ENCODE measurements at places on chromosomes 2 and 18.

DNA sequence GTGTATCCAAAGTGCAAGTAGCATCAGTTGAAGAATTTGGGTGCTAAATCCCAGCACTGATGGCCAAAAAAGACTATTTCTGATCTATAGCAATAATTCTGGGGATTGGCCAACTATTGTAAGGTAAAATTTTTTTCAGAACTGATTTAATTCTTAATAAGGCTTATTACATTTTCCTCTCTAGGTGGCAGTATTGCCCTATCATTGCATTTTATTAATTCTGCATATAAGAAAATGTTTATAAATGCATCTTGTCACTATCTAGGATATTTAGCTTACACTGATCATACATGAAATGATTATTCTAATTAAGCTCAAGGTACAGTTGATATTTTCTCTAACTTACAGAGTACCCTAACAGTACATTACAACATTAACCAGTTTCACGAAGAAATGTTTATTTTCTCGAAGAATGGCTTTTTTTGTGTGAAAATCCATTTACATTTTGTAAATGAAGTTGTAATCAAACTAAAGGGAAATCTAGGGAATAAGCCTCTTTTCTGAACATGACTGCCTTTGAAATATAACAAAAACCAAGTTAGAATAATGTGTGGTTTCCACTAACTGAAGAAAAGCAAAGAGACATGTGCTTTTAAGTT, 11.0 kb downstream of the TTN start:
- peak; percentile 76 for DNase-seq

- DNase-seq = no peak
Measured at GRCh38 chr2:198322275-198322674, 517.9 kb downstream of the PLCL1 start.

DNA sequence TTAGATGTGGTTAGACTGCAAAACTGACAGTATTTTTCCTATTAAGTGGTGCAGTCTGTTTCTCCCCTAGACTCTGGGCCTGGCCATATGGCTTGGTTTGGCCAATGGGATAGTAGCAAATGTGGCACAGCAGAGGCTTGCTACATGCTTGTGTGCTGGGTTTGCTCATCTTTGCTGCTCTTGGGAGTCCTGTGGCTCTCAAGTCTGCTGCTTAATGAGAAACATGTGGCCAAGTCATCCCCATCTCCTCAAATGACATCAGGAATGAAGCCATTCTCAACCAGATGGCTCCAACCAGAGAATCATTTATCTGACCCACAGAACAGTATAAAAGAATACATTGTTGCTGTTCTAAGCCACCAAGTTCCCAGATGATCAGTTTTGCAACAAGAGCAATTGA, 57.1 kb upstream of the PAX3 start:
- no peak for DNase-seq

GRCh38 chr2:196994764-196995163, 68.3 kb upstream of the PGAP1 start:
- DNase-seq = no peak

GRCh38 chr2:9638532-9638931, 7.7 kb upstream of the YWHAQ start:
- DNase-seq = no peak

- no peak for DNase-seq
Measured at GRCh38 chr2:240968731-240969624, 29.4 kb upstream of the SNED1 start.

- DNase-seq = no peak
Measured at GRCh38 chr2:3344897-3345296, 32.7 kb downstream of the EIPR1 start.

DNA sequence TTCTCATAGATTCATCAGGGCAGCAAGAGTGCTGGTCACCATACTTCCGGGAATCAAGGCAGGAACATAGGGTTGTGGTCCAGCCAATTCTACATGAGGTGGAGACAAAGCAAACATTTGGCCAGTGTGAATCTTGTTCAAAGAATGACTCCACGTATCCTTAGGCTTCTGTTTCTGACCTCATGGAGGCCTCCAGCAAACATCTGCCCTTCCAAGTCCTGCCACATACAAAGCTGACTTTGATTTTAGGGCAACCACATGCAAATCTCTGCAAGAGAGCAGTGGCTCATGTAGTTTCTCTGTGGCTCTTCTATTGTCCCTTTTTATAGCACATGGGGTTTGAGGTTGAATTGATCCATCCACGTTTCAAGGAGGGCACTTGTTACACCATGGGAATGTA, 132.1 kb upstream of the MMADHC start:
- no peak for DNase-seq

DNA sequence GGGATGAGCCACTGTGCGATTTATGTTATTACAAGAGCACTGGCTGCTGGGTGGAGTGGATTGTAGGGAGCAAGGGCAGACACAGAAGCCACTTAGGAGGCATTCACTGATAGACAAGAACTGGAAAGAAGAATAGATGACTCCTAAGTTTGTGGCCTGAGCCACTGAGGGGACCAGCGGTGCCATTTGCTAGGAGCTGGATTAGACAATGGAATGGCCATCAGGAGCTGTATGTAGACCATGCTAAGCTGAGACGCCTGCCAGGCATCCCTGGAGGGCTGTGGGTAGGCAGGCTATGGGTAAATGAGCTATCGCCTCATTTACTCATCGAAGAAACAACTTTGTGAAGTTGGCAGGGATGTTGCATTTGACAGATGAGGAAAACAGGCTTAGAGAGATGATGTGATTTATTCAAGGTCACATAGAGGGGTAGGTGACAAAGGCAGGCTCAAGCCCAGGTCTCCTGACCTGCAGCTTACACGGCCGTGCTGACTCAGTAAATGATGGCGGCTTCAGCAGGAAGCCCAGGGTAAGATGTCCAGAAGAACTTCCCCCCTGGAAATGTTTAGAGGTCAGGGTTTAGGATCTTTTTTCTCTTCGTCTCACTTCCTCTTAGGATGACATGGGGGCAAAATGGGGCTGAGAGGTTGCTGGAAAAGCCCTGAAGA, 2.8 kb downstream of the MFSD2B start:
- no peak for DNase-seq

Measured in NCI-H1694 treated with DMSO at 0.1 percent for 48 hours (cell line).